Posterior cingulate gyrus (tissue), 11 donors: ENCODE measurements at places on chromosomes 1 and 21.

DNA sequence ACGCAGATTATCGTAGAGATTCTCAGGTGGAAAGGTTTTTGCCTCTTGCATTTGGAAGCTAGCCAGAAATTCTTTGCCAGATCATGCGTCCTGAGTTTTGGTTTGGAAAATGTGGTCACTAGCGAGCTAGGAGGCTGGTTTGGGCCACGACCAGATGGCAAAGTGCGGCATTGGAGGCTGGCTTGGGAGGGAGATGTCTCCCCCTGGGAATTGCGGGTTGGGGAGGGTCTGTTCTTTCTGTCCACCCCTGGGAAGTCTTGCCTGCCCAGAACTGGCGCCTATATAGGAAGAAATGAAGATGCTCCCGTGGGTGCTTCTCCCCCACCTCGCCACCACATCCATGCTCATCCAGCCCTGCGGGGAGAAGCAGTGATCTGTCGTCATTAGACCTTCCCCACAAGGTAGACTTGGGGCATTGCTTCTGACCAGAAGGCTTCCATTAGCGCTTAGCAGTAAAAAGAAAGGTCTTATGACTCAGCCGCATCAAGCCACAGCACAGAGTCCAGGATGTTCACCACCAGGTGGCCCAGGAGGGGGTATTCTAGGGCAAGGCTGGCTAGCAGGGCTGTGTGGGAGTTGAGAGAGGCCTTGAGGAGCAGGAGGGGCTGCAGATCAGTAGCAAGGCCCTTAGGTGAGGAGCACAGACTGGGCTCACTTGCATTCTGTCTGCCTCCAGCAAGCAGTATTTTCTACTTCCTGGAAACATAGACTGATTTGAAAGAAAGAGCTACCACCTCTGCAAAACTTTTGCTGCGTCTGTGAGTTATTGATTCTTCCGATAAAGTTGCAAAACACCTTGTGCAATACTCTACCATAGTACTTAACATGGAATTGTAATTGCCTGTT is 1.5 kb upstream of the PTP4A2 start:
- no peak for DNase-seq

GRCh38 chr1:76176000-76176399 is 101.5 kb downstream of the ST6GALNAC3 start:
- DNase-seq = no peak

- DNase-seq = no peak
Measured at GRCh38 chr1:18244762-18245161, 137.2 kb downstream of the IGSF21 start.

DNA sequence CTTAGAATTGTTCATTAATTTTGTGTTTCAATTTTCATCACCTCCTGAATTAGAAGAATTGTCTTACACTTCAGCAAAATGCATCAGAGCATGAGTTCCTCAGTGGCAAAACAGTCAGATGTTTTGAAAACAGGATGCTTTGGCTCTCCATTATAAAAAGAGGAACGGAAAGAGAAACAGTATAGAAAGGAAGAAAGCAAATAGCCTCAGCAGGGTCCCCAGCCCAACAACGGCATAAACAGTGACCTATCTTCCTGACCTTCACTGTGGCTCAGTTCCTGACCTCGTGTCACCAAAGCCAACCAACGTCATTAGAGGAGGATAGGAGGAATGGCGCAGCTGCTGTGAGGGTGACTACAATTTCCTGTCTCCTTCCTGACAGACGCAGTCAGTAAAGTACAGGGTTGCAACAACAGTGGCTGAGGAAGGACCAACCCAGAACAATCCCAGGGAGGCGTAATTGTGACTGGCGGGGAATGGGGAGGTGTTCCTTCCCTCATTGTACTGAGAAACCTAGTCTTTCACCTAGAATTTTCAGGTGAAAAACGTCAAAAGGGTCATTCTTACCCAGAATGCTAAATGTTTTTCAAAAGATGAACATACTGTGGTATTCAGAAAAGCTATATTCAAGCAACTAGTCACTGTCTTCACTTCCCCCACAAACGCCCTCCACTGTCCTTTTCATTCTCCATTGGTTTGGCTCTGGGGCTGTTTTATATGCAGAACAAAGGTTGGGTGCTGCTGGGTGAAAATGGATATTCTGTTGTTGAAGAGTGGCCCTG is 197.9 kb upstream of the SGIP1 start:
- DNase-seq = no peak

GRCh38 chr1:181249186-181249585 is 160.7 kb downstream of the IER5 start:
- no peak for DNase-seq
